H4 (cell line): ENCODE measurements at places on chromosomes 7 and 10.

DNA sequence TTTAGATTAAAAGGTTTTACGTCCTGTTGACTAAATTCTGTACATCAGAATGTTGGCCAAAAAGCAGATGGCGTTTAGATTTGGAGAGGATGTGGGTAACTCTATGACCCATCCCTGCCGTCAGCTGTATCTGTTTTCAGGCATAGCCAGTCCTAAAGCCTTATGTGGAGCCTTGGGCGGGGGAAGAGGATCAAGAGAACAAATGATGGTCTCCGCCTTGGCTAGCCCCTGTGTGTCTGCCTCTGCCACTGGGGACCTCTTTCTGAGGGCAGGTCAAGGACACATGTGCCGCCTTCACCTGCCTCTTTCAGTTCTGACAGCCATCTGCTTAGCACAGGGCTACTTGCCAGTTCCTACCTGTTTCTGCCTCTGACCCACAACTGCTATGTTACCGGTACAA is 24.1 kb downstream of the PDSS1 start:
- no peak for DNase-seq

GRCh38 chr10:133295426-133296320 is 13.0 kb downstream of the TUBGCP2 start:
- no peak for DNase-seq

DNA sequence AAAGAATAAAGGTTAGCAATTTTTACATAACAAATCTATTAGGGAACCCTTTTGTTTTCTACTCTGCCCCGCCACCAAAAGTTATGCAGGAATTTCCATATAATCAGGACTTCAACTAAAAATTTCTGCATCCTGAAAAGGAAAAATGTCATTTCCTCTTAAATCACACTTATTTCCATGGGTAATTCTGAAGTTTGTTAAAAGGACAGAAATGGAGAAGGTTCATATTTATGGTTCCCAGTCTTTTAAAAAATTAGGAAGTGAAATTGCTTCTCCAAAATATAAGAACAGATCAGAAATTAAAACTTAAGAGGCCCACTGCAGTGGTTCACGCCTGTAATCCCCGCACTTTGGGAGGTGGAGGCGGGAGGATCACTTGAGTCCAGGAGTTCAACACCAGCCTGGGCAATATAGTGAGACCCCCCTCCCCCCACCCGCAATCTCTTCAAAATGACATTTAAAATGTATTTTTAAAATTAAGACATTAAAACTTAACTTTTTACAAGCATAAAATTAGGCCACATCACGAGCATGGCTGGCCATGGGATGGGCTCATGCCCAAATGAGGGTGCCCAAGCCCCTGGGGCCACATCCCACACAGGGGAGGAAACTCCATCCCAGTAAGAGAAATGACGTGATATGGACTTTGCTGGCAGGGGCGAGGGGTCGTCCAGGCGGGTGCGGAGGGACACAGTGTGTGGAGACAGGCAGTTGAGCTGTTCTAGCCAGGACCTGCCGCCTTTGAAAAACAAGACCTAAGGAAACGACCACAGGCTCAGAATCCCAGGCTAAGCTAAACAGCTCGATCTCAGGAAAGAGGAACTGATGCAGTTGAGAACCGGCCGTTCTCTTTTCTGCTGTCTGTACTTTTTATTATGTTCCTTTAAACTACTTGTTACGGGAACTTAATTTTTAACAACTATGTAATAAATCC is 51.3 kb upstream of the NFE2L3 start:
- DNase-seq, result no peak

DNA sequence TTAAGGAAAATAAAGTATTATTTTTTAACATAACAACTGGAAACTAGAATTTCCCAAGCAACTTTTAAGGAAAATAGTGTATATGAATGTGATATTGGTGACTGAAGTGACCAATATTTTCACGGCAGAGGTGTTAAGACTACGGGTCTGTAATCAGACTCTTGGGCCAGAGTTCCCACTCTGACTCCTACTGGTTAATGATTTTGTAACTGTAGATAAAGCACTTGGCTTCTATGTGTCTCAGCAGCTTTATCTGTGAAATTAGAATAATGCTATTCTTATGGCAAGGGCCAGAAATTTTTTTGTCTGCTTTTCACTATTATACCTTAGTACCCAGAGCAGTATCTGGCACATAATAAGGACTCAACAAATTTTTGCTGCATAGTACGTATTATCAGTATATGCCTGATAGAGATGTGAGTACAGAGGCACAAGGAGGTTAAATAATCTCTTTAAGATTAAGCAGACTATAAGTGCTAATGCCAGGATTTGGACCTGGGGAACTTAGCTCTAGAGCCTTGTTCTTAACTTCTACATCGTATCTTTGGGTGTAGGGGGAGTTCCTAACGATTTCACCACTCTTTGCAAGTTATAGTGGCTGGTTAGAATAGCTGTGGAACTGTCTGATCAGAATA is 186.1 kb upstream of the SLC26A5 start:
- no peak for DNase-seq

- no peak for DNase-seq
These were observed 100.1 kb upstream of the TMEM72 start for GRCh38 chr10:44811072-44811471.

GRCh38 chr10:47357911-47358310 is 9.7 kb downstream of the RBP3 start:
- DNase-seq, result no peak

GRCh38 chr10:101217450-101218281 is 11.6 kb downstream of the LBX1 start:
- DNase-seq, result no peak

GRCh38 chr10:71457908-71458307 is 61.2 kb downstream of the CDH23 start:
- DNase-seq, result no peak

GRCh38 chr7:157499121-157499834 is 162.5 kb downstream of the DNAJB6 start:
- no peak for DNase-seq

DNA sequence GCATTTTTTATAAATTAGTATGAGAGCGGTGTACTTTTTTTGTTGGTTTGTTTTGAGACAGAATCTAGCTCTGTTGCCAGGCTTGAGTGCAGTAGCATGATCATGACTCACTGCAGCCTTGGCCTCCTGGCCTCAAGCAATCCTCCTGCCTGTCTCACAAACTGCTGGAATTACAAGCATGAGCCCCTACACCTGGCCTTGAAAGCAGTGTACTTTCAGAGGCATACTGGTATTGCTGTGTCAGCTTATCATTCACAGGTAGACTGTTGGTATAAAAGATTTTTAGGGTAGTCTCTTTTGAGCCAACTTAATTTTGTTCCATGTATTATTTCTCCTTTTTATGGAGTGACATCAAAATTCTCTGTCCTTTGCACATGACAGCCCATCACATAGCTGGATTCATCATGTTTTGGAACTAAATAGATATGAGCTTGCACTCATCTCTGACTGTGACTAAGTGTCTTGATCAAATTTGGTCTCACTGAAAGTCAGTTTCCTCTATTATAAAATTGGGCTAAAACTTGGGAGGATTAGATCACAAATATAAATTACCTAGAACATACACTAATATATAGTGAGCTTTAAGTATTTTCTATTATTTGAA is 12.4 kb downstream of the GNAT3 start:
- peak; percentile 75 for DNase-seq

GRCh38 chr10:51699145-51699474 is 285 bp downstream of the CSTF2T start:
- no peak for DNase-seq

- DNase-seq, result no peak
These were observed 5.7 kb downstream of the C10orf67 start for GRCh38 chr10:23338886-23339285.

GRCh38 chr10:70887804-70888800 is at the start of gene PCBD1:
TSS of gene PCBD1 (minus strand) at chr10:70888565. CDS start at chr10:70888533, 32 bp downstream.
- DNase-seq, result no peak
